Activated CD8-positive, alpha-beta memory T cell treated with anti-CD3 and anti-CD28 coated beads for 24 hours (primary cell): ENCODE measurements at places on chromosomes 11 and 22.

- no peak for DNase-seq
These were observed 21.2 kb downstream of the LGR4 start for GRCh38 chr11:27451244-27451965.

DNA sequence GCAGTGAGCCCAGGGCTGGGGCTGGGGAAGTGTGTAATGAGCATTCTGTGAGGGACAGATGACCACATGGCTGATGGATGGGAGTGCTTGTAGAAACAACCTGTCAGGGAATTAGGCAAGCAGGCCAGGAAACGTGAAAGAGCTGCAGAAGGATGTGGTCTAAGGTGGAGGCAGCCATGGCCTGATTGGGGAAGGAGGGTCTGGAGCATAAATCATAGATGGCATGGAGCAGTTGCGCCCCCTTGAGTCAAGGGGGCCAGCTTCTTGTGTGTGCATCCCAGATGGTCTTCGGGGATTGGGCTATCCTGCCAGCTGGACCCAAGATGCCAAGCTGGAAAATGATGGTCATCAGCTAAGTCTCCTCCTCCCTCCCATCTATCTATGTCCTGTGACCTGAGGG is 119.4 kb upstream of the CLPB start:
- no peak for DNase-seq

DNA sequence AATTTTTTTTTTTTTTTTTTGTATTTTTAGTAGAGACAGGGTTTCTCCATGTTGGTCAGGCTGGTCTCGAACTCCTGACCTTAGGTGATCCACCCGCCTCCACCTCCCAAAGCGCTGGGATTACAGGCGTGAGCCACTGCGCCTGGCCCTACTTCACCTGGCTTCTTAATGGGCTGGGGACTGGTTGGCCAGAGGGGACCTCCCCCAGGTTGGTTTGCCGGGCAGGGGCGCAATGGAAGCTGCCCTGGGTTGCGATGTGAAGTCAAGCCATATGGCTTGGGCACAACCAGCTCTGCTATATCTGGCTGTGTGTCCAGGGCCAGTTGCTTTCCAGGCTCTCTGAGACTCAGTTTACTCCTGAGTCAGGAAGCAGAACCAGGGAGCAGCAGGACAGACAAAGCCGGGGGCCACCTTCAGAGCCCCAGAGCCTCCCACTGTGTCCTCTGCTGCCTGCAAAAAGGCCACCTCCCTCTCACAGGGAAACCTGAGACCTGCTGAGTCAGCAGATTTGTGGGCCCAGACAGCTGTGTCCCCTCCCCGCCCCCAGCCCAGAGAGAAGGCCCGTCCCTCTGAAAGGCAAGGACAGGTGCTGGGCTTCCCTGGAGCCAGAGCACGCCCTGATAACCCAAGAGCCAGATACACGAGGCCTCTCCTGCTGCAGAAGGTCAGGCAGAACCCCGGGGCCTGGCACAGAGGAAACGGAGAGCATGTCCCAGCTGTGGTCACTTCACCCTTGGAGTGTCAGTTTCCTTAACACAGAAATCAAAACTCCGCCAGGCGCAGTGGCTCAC is 29.2 kb upstream of the DAGLA start:
- no peak for DNase-seq

- DNase-seq: no peak
These were observed 125.2 kb upstream of the PAX6 start for GRCh38 chr11:31936312-31936711.

GRCh38 chr11:10275714-10276113 is 18.3 kb downstream of the SBF2 start:
- no peak for DNase-seq

DNA sequence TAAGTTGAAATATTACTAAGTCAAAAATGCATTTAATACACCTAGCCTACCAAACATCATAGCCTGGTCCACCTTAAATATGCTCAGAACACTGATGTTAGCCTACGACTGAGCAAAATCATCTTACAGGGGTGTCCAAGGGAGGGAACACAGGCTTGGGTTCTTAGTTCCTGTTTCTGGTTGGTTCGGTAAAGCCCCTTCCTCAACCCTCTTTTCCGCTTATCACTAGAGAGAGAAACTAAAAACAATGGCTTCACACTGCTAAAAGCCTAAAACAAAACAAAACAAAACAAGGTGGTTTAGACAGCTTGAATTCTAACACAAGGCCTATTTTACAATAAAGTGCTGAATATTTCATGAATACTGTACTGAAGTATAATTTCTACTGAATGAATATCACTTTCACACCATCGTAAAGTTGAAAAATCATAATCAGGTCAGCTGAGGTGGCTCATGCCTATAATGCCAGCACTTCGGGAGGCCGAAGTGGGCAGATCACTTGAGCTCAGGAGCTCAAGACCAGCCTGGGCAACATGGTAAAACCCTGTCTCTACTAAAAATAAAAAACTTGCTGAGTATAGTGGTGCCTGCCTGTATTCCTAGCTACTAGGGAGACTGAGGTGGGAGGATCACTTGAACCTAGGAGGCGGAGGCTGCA is 118.0 kb downstream of the SIK3 start:
- DNase-seq: no peak

DNA sequence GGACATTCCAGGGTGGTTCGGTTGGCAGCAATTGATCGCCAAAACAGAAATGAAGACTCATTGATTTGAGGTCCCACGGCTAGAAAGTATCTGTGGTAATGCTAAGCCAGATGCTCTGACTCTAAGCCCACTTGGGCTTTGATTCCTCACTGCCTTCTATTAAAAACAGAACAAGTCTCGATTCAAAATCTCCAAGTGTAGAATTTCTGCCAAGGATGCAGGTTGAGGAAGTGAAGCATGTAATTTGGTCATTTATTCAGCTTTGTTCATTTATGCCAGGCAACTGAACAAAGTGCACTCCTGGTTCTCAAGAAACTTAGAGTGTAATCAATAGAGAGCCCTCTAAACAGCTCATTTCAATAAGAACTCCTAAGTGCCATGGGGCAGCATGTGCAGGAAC is 2.3 kb upstream of the CEP295 start:
- DNase-seq: no peak

GRCh38 chr11:101759771-101760450 is 154.9 kb upstream of the CEP126 start:
- DNase-seq: no peak

DNA sequence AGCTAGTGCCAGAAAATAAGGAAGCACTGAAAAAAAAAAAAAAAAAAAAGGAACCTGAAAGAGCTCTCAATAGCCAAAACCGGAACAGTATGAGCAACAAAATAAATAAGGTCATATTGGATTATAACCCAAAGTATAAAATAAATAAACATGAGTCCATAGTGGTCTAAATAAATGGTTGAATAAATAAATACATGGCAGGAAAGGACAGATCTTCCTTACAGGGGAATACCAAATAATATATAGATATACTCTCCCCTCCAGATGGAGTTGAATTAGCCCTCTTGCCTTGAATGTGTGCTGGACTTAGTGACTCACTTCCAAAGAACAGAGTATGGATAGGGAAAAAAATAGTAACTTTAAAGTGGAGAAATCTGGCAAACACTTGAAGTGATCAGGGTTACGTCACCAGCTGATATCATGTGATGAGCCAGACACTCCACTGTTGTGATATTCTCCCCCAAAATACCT is 14.3 kb upstream of the ARRB1 start:
- DNase-seq: no peak
